T-helper 22 cell (primary cell): ENCODE measurements at places on chromosomes 4 and X.
A peak's percentile ranks its signal among the peaks of the same experiment; 100 is the strongest.

- no peak for DNase-seq
Observed at GRCh38 chr4:8081621-8082516, 76.7 kb downstream of the ABLIM2 start.

GRCh38 chr4:166153548-166153947, 280.5 kb downstream of the TLL1 start:
- no peak for DNase-seq

- no peak for DNase-seq
Observed at GRCh38 chr4:52657292-52657617, 1.8 kb downstream of the USP46 start.

GRCh38 chr4:52036886-52037530, 1.1 kb downstream of the SGCB start:
- DNase-seq, result no peak

DNA sequence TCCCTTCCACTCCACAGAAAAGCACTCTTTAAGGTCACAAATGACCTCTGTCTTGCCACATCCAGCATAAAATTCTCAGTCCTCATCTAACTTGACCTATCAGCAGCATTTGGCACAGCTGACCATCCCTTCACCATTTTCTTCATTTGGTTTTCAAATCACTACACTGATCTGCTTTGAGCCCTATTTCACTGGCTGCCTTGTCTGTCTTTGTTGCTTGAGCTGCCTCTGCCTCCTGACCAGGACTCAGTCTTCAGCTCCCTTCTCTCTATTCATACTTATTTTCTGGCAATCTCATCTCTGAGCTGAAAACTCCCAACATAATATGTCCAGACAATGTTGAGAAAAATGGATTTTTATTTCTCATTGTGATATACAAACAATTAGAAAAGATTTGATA, 27.7 kb upstream of the PDE5A start:
- DNase-seq, result no peak

DNA sequence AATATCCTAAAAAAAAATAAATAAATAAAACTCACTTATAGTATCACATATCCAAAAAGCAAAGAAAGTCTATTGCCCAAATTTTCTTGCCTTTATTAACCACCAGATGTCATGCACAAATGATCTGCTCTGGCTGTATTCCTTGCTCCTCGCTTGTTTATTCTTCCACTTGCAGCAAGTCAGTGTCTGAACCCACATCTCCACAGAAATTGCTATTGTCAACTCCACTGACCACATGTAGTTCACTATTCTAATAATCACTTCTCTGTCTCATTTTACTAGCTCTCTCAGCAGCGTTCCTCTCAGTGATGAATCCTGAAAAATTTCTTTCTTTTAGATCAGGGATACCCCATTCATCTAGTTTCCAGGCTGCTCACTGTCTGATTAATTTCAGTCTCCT, 29.3 kb upstream of the CXXC4 start:
- no peak for DNase-seq

- DNase-seq, result peak; percentile 13
Observed at GRCh38 chrX:46837558-46838485, 979 bp downstream of the RP2 start.

DNA sequence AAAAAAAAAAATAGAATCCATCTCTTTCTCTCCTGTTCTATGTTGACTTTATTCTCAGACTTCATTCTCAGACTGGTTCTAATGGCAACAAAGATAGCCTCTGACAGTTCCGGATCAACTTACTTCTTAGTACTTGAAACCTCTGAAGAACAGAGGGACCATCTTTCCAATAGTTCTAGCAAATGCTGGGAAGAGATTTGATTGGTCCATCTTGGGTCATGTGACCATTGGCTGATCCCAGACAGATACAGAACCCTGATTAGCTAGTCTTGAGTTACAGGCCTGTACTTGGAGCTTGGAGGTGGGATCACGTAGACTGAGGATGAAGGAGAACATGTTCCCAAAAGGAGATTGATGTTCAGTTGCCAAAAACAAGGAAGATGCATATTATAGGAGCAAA, 66.9 kb upstream of the STIM2 start:
- no peak for DNase-seq

DNA sequence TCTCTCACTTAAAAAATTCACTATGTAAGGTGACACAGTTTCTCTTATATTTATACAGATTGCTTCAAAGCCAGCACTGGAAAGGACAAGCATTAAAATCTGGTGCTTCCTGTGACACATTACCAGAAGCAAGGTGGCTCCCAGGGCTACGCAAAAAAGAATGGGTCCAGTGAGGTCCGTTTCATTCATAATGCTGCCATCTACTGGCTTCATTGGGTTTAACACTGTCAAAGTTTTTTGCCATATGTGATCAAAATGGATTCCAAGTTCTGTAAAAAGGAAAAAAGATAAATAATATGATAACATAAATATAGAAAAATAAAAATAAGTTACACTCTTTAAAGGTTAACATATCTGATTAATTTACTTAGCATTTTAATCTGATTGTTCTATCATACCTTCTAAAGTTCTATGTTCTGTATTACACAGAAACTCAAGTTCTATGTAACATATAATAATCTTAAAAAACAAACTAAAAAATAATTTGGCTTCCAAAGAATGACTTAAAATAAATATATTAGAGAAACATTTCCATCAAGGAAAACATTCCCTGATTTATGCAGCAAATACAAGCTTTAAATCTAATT, 22.1 kb downstream of the YIPF7 start:
- DNase-seq, result peak; percentile 1

DNA sequence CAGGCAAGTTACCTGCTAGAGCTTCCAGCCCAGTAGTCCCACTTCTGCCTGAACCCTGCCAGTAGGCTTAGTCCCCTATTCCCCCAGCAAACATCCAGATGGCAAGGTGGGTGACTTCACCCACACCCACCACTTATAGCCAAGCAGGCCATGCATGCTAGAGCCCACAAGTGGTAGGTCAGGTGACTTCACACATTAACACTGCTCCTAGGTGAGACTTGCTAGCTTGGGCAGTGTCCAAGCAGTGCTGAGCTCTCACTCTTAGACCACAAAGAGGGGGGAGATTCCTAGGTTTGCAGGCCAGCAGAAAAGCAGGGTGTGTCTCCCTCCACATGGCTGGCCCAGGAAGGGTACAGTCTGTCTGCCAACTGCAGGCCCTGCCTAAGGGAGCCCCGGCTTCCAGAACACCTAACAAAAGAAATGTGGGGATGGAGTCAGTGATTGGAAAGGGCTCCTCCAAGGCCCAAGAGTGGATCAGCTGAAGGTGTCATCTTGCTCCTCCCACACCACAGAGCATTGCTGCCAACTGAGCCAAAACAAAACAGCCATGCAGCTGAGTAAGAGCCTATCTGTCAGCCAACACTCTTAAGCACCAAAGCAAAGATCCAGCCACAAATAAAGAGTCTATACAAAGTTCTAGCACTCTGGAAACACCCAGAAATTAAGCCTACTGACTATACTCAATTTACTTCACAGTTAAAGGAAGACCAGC, 158.1 kb upstream of the USP38 start:
- no peak for DNase-seq

GRCh38 chr4:128287141-128287870, at the start of gene PGRMC2:
PGRMC2 (minus strand) TSS chr4:128287813; CDS start chr4:128287790, 23 bp downstream.
- DNase-seq, result no peak

DNA sequence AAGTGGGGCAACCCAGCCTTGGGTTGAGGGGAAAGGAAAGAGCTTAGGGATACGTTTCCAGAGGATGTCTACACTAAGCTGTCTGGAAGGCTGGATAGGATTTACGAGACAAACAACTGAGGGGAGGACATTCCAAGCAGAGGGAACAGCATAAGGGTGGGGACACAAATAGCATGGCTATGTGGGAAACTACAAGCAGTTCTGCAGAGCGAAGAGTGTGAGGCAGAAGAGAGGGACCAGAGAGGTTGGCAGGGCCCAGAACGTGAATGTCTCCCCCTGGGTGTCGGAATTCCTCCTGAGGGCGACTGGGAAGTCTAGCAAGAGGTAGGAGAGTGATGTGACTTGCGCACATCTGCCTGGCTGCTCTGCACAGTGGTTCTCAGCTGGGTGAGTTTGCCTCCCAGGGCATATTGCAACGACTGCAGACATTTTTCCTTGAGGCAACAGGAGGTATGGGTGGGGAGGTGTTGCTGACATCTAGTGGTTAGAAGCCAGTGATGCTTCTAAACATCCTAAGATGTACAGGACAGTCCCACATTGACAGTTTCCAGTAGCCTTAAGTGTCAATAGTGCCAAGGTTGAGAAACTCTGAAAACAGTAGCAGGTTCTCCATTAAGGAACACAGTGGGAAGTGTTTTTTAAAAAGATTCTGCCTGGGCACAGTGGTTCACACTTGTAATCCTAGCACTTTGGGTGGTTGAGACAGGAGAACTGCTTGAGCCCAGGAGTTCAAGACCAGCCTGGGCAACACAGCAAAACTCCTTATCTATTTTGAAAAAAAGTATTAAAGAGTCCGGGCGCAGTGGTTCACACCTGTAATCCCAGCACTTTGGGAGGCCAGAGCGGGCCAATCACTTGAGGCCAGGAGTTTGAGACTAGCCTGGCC, 9.2 kb downstream of the NDUFA1 start:
- DNase-seq, result no peak

DNA sequence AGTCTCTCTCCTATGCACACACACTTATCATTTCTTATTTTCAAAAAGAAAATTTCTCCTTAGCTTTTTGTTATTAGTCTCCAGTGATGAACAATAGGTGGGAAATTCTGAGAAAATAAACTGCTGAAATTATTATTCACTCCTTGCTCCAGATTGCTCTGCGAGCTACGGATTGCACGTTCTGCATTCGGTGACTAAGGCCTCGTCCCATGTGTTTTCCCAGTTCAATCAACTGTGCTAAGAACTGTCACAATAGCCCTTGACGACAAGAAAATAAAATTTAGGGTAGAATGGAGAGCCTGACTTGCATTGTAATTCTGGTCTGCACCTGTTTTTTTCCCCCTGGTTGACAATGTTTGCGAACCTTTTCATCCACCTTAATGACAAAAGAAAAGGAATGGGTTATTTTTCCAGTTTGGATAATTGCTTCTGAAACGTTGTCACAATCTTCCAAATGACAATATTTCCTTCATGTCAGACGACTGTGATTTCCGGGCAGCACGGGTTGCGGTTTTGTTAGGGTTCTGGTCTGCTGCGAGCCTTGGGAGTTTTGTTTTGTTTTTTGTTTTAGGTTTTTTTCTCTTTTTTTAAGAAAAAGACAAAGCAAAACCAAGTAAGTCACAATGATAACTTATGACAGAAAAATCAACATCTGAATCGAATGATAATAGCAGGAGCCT, 124.5 kb upstream of the NOCT start:
- DNase-seq, result no peak

- no peak for DNase-seq
Observed at GRCh38 chr4:183758061-183758757, 99.1 kb downstream of the TRAPPC11 start.

GRCh38 chrX:11530621-11531020, 135.1 kb downstream of the ARHGAP6 start:
- no peak for DNase-seq

GRCh38 chr4:76898385-76898692, 395 bp upstream of the SOWAHB start:
- no peak for DNase-seq
